Progenitor cell of endocrine pancreas (in vitro differentiated cells): ENCODE measurements at places on chromosomes 5 and 9.

DNA sequence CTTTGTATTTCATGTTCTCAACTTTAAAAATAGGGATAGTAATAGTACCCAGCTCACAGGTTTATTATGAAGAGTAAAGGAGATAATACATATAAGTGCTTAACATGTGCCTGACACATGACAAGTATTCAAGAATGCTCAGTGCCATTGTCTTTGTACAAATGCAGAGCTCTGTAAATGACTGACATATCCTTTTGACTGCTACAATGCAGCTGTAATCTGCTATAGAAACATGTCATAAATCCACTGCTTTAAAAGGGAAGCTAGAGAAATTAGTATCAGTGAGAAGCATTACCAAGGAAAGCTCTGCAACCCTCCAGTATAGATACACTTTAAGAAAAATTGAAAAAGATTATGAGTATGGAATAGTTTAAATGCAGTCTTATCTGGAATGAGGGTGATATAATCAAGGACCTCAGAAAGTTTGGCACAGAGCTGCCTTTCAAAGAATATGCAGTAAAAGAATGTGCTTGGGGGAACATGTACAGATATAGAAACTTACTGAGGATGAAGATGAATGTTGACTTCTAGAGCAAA, 17.9 kb downstream of the ERAP1 start:
- DNase-seq, result no peak
- peaks cover 4% of the 10 kb centered on the region for H3K4me1 ChIP-seq
- H3K36me3 ChIP-seq, result peaks cover 20% of the 10 kb centered on the region
- no peaks in the 10 kb centered on the region for H3K27me3 ChIP-seq

GRCh38 chr5:52269859-52270258, 517.9 kb upstream of the ITGA1 start:
- no peak overlapping the region for H3K27ac ChIP-seq
- no peaks in the 10 kb centered on the region for H3K36me3 ChIP-seq
- no peaks in the 10 kb centered on the region for H3K4me1 ChIP-seq

DNA sequence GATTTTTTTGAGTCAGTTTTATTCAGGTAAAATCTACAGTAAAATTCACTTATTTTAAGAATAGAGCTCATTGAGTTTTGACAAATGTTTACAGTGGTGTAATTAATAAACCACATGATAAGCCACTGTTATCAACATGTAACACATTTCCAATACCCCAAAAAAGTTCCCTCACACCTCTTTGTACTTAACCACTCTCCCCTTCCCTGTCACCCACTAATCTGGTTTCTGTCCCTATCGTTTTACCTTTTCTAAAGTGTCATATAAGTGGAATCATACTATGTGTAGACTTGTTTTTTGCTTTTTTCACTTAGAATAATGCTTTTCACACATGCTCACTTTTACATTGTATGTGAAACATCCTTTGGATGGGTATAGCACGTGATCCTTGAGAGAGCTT, 127.2 kb downstream of the KDM4C start:
- H3K36me3 ChIP-seq, result peaks cover 13% of the 10 kb centered on the region
- H3K27ac ChIP-seq, result no peak overlapping the region
- H3K27me3 ChIP-seq, result no peaks in the 10 kb centered on the region
- H3K4me3 ChIP-seq, result no peak overlapping the region

DNA sequence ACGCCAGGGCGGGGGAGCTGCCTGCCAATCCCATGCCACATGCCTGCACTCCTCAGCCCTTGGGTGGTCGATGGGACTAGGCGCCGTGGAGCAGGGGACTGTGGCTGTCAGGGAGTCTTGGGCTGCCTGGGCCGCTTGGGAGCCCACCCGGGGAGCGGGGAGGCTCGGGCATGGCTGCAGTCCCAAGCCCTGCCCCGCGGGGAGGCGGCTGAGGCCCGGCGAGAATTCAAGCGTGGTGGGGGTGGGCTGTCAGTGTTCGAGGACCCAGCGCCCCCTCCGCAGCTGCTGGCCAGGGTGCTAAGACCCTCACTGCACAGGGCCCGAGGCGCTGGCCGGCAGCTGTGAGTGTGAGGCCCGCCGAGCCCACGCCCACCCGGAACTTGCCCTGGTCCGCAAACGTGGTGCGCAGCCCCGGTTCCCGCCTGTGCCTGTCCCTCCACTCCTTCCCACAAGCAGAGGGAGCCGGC, 83.2 kb upstream of the DMRTA1 start:
- no peaks in the 10 kb centered on the region for H3K27me3 ChIP-seq
- no peak overlapping the region for H3K4me3 ChIP-seq
- H3K27ac ChIP-seq, result no peak overlapping the region
- no peak for DNase-seq

- no peaks in the 10 kb centered on the region for H3K36me3 ChIP-seq
- no peak overlapping the region for H3K4me3 ChIP-seq
- no peaks in the 10 kb centered on the region for H3K27me3 ChIP-seq
- no peaks in the 10 kb centered on the region for H3K4me1 ChIP-seq
Measured at GRCh38 chr9:114486205-114486963, 18.9 kb downstream of the WHRN start.
